ENCODE measurements at places on chromosomes 5 and 9.
A peak's percentile ranks its signal among the peaks of the same experiment; 100 is the strongest.

DNA sequence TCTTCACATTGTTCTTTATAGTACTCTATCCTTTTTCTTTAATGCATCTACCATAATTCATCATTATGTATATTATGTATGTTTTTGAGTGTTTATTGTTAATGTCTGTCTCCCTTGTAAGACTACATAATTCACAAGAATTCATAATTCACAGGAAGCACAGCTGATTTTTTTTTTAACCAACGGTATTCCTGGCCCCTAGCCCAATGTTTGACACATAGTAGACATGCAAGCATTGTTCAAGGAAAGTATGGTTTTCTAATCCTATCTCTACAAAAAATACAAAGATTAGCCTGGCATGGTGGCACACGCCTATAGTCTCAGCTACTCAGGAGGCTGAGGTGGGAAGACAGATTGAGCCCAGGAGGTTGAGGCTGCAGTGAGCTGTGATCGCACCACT is 160.6 kb downstream of the PPP2R2B start:
- DNase-seq = no peak

GRCh38 chr9:106218854-106219253 is 524.5 kb downstream of the TMEM38B start:
- DNase-seq = no peak

DNA sequence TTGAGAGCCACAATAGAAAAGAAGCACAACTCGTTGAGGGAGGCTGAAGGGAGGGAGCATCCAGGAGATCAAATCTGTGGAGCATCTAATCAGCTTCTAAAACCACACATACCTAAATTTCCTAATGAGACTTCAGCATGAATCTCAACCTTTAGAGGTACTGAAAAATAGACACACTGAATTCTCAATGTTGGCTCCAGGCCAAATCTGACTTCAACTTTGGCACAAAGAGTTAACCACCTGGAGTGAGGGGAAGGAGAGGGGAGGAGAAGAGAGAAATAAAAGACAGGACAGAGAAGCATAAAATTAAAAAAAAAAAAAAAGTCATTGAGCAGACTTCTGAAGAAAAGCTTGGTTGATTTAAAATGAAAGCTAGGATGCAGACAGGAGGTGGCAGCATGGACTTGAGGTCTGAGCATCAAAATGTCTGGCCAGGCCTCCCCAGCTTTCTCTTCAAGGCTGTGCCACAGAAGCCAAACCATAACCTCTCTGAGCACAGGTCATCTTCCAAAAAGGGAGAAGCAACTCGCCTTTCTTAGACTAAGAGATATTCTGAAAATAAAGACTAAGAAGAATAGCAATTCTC is 205.6 kb downstream of the DENND1A start:
- no peak for DNase-seq

DNA sequence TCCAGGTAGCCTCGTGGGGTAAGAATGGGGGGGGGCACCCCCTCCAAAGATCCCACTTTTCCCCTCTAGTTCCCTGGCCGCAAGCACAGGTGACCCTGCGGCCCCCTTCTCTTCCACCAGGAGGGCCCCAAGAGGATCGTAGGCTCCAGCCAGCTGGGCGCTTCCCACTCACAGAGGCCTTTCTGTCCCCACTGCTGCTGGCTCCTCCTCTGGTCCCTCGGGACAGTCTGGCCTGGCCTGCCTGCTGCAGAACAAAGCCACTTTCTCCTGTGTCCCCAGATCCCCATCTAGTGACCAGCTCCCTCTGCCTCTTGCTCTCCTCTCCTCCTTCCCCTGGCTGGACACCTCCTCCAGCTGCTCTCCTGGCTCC is 534 bp upstream of the SAPCD2 start:
- no peak for DNase-seq

GRCh38 chr5:179923436-179923835 is 15.7 kb upstream of the TBC1D9B start:
- DNase-seq = no peak

GRCh38 chr5:123803359-123803758 is 291.4 kb downstream of the CSNK1G3 start:
- DNase-seq = no peak

GRCh38 chr5:143355710-143356109 is 47.8 kb downstream of the NR3C1 start:
- peak; percentile 48 for DNase-seq

DNA sequence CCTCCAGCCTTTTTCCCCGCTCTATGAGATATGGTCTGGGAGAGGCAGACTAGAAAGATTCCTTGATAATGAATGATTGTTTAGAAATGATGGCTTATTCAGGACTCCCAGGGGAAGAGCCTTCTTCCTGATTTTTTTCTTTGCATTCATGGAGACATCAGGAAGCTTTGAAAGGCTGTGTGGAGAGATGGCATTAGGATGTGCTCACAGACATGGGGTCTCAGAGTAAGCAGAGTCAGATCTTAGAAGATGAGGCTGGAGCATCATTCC is 37.1 kb downstream of the PPARGC1B start:
- no peak for DNase-seq

DNA sequence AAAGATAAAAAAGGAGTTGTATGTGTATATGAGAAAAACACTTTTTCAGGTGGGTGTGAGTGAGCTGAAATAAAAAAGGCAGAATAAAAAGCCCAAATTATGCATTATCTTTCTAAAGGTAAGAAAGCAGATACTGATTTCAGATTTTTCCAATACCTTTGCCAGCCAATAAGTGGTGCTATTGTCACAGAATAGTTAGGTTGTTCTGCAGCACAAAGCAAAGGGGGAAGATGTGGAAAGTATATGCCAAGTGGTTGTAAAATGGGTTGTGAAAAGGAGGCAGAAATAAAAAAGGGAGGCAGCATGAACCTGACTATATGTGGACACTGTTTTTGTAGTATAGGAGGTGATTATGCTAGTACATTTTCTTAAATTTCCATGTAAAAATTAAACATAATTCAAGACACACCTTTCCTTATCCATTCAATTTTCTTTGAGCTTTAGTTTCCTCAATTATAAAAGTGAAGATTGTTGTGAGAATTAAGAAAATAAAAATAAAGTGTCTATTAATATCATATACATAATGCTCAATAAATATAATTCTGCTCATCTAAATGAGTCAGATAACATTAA is 106.7 kb downstream of the SMIM15 start:
- no peak for DNase-seq

DNA sequence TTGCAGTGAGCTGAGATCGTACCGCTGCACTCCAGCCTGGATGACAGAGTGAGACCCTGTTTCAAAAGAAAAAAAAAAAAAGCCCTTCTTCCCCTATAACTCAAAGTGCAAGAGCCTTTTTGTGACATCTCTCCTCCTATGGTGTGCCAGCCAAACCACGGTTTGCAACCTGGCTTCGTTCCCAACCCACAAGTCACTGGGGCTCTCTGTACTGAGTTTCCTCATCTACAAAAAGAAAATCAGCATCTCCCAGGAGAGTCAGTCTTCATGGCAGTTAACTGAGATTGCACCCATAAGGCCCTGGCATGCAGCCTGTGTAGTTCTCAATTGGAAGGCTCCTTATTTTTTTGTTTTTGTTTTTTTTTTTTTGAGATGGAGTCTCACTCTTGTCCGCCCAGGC is 14.8 kb downstream of the ODF2 start:
- no peak for DNase-seq

DNA sequence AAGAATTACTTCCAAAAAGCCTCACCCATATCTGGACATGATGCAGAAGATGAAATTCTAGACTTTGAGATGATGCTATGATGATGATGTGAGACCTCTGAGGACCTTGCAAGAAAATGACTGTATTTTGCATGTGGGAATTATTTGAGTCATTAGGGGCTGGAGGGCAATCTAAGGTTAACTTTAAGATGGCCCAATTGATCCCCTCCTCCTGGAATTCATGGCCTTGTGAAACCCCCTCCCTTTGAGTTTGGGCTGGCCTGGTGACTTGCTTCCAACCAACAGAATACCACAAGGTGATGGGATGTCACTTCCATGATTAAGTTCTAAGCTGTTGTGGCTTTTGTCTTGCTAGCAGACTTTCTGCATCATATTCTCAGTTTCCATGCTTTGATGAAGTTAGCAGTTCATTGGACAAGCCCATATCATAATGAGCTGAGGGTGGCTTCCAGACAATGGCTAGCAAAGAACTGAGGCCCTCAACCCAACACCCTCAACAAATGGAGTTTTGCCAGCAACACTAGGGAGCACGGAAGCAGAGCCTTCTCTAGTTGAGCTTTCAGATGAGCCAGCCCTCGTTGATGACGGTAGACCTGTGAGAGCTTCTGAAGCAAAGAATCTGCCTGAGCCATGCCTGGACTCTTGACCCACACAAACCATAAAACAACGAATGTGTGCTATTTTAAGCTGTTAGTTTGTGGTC is 7.4 kb upstream of the AMACR start:
- DNase-seq = no peak

GRCh38 chr9:133440874-133441273 is 18.7 kb downstream of the ADAMTS13 start:
- no peak for DNase-seq

GRCh38 chr5:124650147-124650561 is 96.3 kb downstream of the ZNF608 start:
- DNase-seq = no peak

GRCh38 chr9:128690684-128691034 is 1.6 kb downstream of the SET start:
- no peak for DNase-seq

DNA sequence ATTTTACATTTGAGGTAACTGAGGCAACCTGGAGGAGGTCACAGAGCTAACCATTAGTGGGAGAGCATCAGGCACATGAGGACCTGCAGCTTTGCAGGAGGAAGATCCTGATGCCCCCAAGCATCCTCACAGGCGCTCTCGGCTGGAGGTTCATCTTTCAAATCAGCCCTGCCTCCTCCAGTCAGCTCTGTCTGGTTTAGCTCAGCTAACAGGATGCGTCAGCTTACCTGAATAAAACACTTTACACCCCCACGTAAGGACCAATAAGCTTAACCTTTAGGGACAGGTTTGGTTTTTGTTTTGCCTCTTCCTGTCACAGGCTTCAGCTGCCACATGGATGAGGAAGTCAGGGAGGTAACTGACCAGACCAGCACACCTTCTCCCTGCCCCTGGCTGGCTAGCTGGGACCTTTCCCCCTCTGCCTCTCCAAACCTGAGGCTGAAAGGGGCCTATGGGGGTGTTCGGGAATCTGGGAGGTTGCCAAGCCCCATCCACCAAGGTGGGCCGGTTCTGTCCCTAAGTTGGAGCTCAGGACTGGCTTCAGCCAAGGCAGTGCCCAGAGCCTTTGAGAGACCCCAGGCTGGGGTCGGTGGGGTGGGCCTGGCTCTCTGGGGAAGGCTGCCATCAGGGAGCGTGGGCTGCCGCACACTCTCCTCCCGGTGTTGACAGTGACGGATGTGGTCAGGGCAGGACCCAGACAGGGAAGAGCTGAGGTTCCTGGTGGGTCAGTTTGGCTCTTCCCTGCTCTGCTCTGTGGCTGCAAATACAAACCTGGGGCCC is 20.0 kb upstream of the FCN1 start:
- DNase-seq = no peak

GRCh38 chr9:129514891-129515290 is 106.0 kb downstream of the C9orf50 start:
- no peak for DNase-seq

- no peak for DNase-seq
Measured at GRCh38 chr5:162444129-162444762, 376.7 kb downstream of the GABRG2 start.

GRCh38 chr5:68681929-68682328 is 411.9 kb upstream of the SLC30A5 start:
- no peak for DNase-seq

DNA sequence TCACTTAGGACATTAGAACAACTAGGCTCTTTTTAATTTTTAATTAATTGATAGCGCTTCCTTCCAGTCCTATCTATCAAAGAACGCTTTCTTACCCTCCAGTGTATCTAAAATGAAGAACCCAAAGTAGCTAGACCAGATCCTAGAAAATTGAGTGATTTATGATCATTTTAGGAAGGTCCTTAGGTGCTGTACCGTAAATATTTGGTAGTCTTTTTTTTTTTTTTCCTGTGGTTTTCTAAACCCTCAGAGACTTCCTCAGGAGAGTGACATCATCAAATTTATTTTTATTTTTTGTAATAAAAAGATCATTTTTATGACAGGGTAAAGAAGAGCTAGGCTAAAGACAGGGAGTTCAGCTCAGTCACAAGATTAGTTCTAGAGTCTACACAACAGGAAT is 197.4 kb downstream of the WDR70 start:
- no peak for DNase-seq

DNA sequence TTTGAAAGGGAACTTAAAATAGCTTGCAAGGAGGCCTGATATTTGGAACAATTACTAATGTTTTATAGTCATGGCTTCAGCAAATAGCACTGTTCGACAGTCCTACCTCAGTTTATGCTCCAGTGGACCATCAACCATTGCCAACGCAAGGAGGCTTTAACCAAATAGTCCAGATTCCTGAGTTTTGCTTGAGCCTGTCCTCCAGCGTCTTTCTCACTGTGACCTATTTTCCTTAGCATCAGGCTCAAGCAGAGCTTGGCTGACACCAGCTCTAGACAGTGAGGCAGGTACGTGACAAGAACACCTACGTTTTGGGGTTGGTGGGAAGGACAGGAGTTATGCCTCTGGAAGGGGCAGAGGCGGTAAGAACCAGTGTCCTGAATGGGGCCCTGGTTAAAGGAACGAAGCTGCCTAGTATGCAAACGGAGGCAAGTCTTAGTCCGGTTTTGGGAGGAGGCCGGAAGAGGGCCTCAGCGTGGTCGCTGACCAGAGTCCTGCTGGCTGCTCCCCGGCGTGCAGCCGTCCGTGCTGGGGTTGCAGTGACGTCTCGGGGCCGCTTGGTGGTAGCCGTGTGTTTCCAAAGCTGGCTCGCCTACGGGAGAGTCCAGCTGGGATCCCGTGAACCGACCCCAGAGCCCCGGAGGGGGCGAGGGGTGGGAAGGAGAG is 998 bp upstream of the FGF18 start:
- DNase-seq = peak; percentile 34

DNA sequence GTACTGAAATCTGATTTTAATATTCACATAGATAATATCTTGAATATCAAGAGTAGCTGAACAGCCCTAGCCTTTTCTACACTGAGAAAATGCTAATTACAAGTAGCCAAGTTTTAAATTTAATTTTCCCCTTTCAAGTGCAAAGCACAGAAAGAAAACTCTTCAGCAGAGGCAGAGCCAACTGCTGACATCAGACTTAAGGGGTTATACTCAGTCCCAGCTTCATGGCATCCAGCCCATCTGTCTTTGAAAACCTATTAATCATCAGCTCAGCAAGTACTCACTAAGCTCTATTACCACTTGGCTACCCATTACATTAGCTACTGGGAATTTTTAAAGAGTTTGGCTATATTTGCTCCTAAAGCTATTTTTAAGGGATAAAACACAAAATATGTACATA is 220.5 kb downstream of the SLC12A2 start:
- DNase-seq = no peak

- no peak for DNase-seq
Measured at GRCh38 chr9:31500422-31500821, 884.0 kb upstream of the ACO1 start.

DNA sequence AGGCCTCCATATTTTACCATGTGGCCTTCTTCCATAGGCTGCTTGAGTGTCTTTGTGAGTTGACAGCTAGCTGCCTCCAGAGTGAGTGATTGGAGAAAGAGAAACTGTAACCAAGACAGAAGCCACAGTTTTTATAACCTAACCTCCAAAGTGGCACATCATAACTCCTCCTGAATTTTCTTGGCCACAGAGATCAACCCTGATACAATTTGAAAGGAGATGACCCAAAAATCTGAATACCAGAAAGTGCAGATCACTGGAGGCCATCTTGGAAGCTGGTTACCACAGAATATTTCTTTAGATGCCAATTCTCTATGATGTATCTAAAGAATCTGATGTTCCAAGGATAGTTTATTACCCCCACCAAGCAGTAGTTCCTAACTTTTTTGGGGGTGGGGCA is 254.3 kb upstream of the PDE4D start:
- DNase-seq = no peak

GRCh38 chr5:93246090-93246855 is 334.7 kb downstream of the NR2F1-AS1 start:
- DNase-seq = no peak

All from NCI-H1048 (cell line).